Iris pigment epithelial cell (primary cell): ENCODE measurements at places on chromosomes 7 and 10.
A peak's percentile ranks its signal among the peaks of the same experiment; 100 is the strongest.

DNA sequence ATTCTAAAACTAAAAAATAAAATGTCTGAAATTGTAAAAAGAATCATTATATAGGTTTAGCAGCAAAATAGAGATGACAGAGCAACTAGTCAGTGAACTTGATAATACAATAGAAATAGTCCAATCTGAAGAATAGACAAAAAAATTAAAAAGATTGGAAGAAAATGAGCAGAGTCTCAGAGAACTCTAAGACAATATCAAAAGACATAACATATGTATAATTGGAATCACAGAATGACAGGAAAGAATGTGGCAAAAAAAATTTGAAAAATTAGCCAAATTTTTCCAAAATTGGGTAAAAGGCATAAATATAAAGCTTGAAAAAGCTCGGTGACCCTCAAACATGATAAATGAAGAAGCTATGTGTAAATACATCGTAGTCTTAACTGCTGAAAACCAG lies 38.0 kb upstream of the CASD1 start:
- DNase-seq: no peak

GRCh38 chr10:114996542-114996941 lies 58.5 kb downstream of the TRUB1 start:
- peak; percentile 79 for DNase-seq

GRCh38 chr7:70239918-70240317 lies 641.6 kb downstream of the AUTS2 start:
- no peak for DNase-seq

DNA sequence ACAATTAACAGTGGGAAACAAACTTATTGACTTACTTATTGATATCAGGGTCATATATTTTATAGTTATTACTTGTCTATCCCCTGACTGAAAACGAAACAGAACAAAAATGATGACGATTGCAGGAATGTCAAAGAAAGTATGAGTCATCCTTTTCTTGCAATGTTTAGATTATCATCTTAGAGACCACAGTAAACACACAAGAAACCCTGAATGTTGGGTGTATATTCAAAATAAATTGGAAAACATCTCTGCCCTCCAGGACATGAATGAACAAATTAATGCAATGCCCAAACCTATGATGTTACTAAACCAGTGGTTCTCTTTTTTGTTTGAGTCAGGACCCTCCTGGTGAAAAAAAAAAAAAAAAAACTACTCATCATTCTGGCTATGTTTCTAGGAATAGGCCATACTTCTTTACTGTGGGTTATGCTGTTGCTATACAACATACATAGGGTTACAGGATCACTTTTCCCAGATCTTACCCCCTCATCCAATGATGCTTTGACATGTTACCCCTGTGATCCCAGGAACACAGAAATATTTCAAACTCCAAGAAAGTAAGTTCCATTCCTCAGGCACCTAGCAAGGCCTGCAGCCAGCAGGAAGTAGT lies 623.4 kb upstream of the IGFBP3 start:
- DNase-seq: peak; percentile 92

GRCh38 chr7:148481971-148482626 lies 108.5 kb upstream of the C7orf33 start:
- no peak for DNase-seq

- no peak for DNase-seq
Observed at GRCh38 chr10:120421250-120421649, 35.8 kb upstream of the PLPP4 start.

GRCh38 chr7:140322759-140323158 lies 75.6 kb downstream of the SLC37A3 start:
- no peak for DNase-seq

GRCh38 chr7:90715067-90715466 lies 118.9 kb downstream of the CDK14 start:
- no peak for DNase-seq

DNA sequence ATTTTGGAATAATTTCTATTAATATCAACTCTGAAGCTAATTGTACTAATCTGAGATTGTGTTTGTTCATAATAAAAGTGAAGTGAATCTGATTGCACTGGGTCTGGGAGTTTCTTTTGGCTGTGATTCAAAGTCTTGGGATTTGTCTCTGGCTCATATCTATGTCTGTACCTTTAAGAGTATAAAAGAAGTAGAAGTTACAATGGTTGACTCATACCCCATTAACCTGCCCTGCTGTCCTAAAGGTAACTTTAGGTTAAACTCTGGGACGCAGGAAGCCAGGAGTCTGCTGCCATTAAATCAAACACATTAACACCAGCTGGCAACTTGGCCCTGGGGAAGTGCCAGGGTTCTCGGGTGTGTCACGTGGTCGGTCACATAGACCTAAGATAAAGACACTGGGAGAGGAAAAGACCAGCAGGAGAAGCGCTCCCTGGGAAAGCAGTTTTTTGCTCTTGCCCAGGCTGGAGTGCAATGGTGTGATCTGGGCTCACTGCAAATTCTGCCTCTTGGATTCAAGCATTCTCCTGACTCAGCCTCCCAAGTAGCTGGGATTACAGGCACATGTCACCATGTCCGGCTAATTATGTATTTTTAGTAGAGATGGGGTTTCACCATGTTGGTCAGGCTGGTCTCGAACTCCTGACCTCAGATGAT lies 17.8 kb downstream of the SCD start:
- DNase-seq: peak; percentile 66

DNA sequence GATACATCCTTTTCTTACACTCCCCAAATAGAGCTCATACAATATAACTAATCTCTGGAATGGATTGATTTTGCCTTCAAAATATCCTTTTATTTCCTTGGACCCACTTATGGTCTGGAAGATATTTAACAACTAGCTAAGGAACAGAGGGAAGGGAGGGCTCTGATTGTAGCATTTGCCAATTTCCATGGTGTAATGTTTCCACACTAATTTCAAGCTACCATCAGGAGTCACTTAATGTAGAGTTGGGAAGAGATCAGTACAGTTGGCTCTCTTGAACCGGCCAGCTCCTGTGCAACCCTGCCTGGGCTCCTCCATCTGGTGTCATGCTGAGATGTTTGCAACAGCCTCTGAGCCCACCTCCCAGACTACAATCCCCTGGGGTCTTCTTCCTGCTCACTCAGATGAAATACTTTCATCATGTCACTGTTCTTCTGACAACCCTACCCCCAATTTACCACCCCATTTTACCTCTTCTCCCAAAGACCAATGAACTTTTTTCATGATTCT lies 8.0 kb upstream of the IL6 start:
- DNase-seq: no peak

- DNase-seq: peak; percentile 32
Observed at GRCh38 chr10:29239569-29240472, 49.0 kb upstream of the LYZL1 start.

GRCh38 chr7:28700790-28701203 lies 257.3 kb downstream of the TRIL start:
- peak; percentile 21 for DNase-seq

- DNase-seq: no peak
Observed at GRCh38 chr7:30313348-30313747, 29.0 kb downstream of the ZNRF2 start.

DNA sequence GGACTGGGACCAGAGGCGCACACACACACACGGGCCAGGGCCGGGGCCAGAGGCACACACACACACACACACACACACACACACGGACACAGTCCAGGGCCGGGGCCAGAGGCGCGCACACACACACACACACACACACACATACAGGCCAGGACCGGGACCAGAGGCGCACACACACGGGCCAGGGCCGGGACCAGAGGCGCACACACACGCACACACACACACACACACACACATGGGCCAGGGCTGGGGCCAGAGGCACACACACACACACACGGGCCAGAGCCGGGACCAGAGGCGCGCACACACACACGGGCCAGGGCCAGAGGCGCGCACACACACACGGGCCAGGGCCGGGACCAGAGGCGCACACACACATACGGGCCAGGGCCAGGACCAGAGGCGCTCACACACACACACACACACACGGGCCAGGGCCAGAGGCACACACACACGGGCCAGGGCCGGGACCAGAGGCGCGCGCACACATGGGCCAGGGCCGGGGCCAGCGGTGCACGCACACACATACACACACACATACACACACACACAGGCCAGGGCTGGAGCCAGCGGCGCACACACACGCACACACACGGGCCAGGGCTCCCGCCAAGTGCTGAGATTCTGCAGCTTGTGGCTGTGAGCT lies 268.8 kb downstream of the ELFN1 start:
- no peak for DNase-seq

- peak; percentile 77 for DNase-seq
Observed at GRCh38 chr10:89591111-89591795, 53.8 kb downstream of the PANK1 start.

- DNase-seq: no peak
Observed at GRCh38 chr10:88226891-88227290, 356.2 kb downstream of the RNLS start.

GRCh38 chr7:106916679-106917078 lies 51.6 kb downstream of the PIK3CG start:
- DNase-seq: peak; percentile 13

DNA sequence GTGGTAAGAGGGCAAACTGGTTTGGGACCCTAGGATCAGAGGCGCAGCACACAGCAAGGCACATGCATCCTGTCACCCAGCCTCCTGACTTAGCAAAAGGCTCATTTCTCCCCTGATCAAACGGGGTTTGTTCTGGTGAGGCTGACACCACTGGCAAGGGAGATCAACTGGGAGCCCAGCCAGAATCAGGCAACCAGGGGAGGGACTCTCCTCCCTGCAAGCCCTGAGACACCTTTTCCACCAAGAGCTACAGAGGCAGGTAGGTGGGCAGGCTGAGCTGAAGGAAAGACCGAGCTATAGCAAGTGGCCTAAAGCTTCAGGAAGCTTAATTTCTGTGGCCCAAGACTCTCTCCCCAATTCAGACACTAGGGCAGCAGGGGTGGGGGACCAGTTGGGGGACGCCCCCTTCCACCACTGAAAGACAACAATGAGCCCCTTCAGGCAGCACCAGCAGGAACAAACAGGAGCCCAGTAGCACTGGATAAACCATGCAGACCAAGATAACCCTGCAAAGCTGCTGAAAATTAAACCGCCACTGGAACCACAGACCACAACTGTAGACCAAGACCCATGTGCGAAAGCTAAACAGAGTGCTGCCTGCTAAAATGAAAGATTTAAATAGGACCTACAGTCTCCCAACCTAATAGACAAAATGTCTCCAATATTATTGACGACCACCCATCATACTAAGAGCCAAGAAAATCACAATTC lies 27.1 kb upstream of the SAR1A start:
- DNase-seq: no peak

DNA sequence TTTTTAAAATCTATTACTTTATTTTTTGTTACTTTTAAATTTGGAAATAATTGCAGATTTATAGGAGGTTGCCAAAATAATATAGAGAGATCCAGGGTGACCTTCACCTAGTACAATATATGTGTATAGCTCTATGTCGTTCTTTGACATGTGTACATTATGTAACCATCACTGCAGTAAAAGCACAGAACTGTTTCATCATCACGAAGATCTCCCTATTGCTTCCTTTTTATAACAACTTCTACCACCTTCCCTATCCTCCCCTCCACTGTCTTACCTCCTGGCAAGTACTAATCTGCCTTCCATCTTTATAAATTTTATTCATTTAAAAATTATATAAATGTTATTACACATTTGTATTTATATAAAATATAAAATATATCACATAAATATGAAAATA lies 251.0 kb downstream of the AUTS2 start:
- no peak for DNase-seq

GRCh38 chr10:32065856-32066255 lies 9.6 kb upstream of the KIF5B start:
- DNase-seq: peak; percentile 83

GRCh38 chr7:132933072-132933458 lies 148.8 kb downstream of the CHCHD3 start:
- peak; percentile 94 for DNase-seq

DNA sequence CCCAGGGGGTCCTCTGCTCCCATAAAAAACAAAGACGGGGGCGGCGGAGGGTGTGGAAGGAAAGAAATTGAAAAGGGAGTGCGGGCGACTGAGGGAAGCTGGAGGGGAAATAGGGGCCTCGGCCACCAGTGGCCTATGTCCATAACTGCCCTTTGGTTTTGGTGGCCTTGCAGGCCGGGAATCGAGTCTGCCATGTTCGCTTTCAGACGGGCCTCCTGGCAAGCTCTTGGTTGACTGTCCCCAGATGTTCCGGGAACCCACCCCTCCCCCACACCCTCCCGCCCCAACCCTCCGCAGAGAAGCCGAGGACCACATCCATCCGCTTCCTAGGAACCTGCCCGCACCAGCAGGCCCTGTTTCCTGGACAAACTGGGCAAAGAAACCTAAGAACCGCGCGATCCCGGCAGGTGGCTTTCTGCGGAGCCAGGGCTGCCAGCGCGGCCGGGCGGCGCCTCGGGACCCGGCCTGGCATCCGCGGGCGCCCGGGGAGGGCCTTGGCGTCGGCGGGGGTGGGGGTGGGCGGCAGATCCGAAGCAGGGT lies 20.0 kb upstream of the GATA3 start:
- no peak for DNase-seq

DNA sequence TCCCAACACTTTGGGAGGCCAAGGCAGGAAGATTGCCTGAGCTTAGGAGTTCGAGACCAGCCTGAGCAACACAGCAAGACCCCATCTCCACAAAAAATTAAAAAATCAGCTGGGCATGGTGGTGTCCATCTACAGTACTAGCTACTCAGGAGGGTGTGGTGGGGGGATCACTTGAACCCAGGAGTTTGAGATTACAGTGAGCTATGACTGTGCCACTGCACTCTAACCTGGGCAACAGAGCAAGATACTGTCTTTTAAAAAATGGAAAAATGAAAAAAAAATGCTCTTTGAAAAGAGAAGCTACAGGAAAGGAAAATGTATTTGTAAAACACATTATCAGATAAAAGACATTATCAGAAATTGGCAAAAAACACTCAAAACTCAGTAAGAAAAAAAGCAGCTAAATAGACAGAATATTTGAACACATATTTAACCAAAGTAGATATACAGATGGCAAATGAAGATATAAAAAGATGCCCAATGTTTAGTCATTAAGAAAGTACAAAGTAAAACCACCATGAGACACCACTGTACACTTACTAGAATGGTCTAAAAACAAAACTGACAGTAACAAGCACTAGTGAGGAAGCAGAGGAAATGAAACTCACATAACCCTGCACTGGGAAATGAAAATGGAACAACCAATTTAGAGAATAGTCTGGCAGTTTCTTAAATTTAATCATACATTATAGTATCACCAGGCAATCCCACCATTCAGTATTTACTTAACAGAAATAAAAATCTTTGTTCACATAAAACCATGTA lies 40.5 kb downstream of the NRBF2 start:
- DNase-seq: no peak

- peak; percentile 27 for DNase-seq
Observed at GRCh38 chr7:112150823-112151641, 55.2 kb downstream of the DOCK4 start.

DNA sequence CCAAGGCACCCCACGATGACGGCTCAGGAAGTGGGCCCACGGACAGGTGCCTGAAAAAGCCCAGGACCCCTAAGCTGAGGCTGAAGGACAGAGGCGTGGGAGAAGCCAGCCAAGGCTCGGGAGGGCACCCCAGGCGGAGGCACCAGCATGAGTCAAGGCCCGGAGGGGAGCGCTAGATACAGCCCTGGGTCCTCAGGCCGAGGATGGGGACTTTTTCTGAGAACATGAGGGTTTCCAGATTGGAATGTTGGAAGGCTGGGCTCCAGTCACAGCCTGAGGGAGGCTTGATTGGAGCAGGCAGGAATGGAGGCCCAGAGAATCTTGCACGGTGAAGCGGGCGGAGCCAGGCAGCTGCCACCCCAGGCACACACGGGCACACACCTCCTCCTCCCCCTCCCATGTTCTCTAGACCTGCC lies 19.0 kb upstream of the ELFN1 start:
- DNase-seq: no peak

- DNase-seq: no peak
Observed at GRCh38 chr10:52391927-52392602, 78.0 kb downstream of the DKK1 start.
